NCI-H2081 (cell line): ENCODE measurements at places on chromosomes 7 and 10.

DNA sequence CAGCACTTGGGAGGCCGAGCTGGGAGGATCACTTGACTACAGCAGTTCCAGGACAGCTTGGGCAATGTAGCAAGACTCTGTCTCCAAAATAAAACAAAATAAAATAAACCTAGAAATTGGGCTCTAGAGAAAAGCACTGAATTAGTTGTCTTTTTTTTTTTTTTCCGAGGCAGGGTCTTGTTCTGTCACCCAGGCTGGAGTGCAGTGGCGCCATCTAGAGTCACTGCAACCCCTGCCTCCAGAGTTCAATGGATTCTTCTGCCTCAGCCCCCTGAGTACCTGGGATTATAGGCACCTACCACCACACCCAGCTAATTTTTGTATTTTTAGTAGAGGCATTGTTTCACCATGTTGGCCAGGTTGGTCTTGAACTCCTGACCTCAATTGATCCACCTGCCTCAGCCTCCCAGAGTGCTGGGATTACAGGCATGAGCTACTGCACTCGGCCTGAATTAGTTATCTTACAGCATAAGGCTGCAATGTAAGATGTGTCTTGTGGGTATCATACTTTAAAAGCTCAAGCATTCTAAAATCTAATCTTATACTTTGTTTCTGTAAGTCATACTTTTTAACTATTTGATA is 12.8 kb downstream of the MEIG1 start:
- DNase-seq, result no peak

DNA sequence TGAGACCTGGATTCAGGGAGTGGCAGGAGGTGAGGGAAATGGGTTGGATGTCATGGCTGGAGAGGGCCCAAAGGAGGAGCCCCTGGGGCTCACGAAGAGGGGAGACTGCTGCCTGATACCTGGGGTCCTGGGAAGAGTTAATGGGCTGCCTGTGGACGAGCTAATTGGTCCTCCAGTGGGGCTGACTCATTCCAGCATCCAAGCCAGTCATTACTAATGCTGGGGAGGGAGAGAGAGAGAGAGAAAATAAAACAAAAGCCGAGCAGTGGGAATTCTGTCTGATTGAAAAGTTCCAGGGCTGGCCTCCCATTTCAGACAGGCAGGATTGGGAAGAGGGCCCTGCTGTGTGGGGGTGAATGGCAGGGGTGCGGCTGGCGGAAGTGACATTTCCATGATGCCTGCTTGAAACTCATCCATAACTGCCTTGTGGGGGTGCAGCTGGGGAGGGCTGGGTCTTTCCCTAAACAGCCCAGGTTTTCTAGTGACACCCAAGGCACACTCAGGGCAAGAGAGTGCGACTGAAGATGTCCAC is 297.8 kb downstream of the RPS24 start:
- no peak for DNase-seq

DNA sequence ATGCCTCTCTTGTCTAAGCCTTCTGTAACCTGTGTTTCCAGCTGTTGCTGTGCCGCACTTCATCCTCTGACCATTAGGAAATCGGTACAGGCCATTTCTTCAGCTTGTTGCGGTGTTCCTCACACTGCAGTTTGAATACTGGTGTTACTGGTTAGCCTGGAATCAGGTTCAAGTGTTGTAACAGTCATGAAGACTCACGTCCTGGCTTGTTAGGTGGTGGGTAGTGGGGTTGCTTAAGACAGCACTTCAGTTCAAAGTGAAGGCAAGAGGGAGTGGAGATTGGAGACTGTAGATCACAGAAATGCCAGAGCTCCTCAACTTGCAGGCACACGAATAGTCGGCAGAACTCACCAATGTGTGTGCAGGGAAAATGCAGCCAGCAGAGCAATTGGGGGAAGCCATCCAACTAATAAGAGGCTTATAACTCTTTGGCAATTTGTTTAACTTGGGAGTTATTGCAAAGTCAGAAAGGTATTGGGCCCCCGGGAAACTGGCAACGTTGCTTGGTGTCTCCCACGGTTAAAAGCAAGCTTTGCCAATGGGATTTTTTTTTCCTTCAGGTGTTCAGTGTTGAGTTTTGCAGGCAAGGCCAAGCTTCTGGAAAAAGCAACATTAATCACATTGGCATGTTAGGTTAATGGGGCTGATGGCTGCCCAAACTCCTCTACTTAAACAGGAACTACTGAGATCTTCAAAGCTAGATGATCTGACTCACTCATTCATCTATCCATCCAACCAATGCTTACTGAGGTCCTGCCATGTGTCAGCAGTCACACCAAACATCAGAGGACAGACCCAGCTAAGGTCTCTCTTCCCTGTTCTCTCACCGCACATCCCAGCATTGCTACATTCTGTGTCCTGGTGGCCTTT is 380.9 kb downstream of the GATA3 start:
- DNase-seq, result no peak

- DNase-seq, result no peak
Observed at GRCh38 chr7:40586197-40586596, 451.4 kb downstream of the SUGCT start.

- DNase-seq, result no peak
Observed at GRCh38 chr7:100891568-100892247, 2.2 kb upstream of the UFSP1 start.

- DNase-seq, result no peak
Observed at GRCh38 chr10:102001435-102002068, 54.4 kb downstream of the ARMH3 start.

DNA sequence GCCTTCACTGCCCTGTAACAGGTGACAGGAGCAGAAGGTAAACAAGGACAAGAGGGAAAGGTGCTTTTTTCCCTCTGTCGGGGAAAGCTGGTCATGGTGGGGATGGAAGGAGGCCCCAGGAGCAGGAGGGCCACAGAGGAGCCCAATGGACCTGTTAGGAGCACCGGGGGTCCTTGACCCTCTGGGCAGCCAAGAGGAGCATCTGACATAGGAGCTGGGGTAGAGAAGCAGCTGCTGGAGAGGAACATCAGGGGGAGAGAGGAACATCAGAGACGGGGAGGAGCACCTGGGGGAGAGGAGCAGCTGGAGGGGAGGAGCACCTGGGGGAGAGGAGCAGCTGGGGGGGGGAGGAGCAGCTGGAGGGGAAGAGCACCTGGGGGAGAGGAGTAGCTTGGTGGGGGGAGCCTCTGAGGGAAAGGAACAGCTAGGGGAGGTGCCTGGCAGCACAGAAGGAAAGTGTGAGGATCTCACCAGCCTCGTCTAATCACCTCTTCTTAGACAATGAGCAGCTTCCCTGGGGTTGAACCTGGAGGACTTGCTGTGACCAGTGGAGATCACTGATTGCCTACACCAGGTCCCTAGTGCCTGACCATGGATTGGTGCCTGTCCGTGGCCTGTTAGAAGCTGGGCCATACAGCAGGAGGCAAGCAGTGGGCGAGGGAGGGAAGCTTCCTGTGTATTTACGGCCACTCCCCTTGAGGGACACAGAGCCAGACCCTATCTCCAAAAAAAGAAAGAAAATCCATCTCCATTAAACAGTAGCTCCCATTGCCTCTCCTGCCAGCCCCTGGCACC is 37.6 kb downstream of the JAKMIP3 start:
- no peak for DNase-seq

DNA sequence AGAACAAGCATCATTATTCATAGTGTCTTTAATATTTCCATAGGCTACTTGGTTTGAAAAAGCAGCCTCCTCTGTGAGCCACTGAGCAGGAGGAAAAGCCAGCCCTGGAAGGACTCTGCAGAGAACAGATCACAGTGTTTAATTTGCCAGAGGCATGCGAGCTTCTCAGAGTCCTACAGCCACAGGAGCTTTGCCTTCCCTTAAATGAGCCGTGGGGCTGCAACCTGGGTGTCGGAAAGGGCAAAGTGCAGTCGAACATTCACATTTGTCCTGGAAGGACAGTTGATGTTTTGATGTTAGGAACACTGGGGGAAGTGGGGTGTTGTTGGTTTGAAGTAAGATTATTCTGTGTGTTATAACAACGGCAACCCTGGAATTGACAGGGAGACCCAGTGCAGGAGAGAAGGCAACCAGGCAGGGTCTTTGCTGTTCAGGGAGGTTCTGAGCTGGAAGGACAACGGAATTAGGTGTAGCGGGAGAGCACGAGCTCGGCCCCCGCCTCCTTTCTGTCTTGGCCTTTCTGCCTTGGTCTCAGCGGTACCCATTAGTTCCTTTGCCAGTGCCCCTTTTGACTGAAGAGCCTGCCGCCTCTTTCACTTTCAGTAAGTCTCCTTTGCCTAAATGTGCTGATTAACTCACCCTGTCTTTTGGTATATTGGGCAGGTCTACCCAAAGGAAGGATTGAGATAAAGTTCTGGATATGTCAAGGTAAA is 192.3 kb upstream of the PITRM1 start:
- peak; percentile 6 for DNase-seq

GRCh38 chr10:44990965-44991364 is 9.8 kb upstream of the ZNF22 start:
- no peak for DNase-seq

DNA sequence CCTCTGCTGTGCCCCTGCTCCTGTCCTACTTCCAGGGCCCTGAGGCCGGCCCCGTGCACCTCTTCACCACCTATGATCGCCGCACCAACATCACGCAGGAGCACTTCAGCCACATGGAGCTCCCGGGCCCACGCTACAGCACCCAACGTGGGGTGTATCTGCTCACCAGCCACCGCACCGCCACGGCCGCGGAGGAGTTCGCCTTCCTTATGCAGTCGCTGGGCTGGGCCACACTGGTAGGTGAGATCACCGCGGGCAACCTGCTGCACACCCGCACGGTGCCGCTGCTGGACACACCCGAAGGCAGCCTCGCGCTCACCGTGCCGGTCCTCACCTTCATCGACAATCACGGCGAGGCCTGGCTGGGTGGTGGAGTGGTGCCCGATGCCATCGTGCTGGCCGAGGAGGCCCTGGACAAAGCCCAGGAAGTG is 1.8 kb downstream of the RBP3 start:
- no peak for DNase-seq

DNA sequence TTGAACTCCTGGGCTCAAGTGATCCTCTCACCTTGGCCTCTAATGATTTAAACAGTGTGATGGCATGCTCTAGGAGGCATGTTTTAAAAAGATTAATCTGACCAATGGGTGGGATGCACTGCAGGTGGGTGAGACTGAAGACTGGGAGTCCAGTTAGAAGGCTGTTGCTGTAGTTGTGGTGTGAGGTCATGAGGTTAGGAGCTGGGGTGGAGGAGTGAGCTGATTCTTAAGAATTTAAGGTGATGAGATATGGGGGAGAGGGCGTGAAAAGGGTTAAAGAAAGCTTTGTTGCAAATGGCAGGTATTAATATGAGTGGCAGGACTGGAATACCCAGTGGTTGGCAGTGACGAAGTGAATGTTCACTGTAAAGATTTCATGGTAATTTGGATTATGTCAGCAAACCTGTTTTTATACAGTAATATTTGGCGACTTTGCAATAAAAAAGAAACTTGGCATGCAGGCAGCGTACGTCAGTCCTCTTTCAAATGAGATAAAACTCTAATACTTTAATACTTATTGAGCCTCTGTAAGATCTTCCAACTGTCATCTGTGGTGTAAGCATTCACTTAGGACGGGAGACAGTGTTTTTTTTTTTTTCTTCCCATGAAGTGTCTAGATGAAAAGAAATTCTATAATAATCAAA is 72.8 kb upstream of the MTPN start:
- DNase-seq, result no peak

- no peak for DNase-seq
Observed at GRCh38 chr7:137953665-137954470, 48.0 kb downstream of the CREB3L2 start.

- no peak for DNase-seq
Observed at GRCh38 chr10:102324061-102324460, 71.4 kb upstream of the NFKB2 start.

GRCh38 chr7:39341083-39341482 is 225.1 kb upstream of the YAE1 start:
- no peak for DNase-seq

GRCh38 chr7:53984776-53985175 is 557.4 kb upstream of the VSTM2A start:
- DNase-seq, result no peak

DNA sequence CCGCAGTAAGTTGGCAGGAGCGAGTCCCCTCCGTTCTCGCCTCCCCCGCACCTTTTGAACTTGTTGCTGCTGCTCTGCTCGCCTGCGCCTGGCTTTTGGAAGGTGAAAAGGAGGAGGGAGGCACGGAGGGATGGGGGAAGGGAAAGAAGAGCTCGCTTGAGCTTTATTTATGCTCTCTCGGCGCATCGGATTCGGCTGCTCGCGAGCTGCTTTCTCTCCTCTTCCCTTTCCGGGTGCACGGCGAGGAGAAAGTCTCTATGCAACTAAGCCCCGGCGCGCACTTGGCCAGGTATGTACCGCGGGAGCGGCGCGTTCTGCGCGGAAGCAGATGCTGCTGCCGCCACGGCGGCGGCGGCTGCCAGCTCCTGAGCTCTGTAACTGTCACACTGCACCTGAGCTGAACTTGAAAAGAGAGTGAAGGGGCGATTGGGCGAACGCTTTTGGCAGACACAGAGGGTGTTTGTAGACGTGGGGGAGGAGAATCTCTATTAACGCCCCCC is 551 bp downstream of the KCND2 start:
- DNase-seq, result peak; percentile 77

DNA sequence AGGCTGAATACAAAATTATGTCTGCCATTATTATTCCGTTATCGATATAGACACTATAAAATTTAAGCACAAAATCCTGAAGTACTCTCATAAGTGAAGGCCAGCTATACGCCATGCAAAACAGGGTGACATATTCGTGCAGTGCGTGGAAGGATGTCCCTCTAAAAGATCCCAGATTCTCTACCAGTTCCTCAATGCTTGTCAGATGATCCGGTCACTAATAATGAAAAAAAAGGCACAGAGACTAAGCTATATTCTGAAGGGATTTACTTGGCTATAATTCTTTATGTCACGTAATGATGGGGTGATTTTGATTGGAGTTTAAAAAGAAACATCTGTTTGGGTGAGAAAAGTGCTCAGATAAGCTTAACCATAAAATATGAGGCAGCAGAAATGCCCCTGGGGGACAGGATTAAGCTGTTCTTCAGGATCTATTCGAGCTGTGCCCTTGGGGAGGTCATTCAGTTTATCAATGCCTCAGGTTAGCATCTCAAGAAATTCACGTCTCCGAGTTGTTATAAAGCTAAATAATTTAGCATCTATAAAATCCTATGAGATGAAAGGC is 229.7 kb upstream of the PITRM1 start:
- DNase-seq, result no peak

GRCh38 chr10:97327348-97328294 is 6.9 kb downstream of the FRAT2 start:
- no peak for DNase-seq
